ENCODE measurements at places on chromosomes 3 and 15. TPM values are rescaled to one million over a fixed set of nuclear protein-coding genes. Genes with fewer than 3 reads are reported as not detected.
A peak's percentile ranks its signal among the peaks of the same experiment; 100 is the strongest.

DNA sequence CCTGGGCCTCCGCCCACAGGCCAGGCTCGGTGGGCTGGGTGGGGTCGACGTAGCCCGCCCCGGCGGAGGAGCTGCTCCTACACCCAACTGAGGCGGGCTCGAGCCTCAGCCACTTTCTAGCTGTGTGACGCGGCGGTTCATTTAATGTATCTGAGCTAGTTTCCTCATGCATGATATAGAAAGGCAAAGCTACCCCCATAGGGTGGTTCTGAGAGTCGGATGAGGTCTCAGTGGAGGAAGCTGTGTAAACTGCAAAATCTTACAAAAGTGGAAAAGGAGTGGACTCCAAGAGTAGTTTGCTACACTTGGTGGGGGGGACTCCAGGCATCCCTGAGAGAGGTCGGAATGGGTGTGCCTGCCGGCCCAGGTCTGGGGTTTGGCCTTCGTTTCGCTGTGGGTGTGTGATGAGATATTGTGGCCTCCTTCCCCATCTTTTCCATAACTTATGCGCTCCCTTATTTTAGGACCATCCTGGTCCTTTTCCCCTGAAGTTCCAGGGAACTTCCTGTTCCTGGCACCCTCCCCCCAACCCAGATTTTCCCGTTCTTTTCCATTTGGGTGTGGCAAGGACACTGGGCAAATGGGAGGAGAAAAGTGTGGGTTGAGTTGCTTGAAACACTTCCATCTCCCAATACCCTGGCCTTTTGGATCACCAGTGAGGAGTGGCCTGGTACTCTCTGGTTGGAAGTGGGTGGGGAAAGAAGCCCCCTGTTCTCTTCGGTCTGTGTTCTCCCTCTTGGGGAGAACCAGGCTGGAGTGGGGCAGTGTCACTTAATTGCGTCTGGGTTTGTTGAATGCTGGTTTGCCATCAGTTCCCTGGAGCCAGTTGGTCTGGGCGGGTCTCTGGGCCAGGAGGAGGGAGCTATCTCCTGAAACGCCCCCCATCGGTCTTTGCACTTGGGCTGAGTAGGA lies 1.1 kb downstream of the PDIA5 start:
- DNase-seq: no peak
- no peaks in the 10 kb centered on the region for H3K36me3 ChIP-seq
- peak overlapping the region; percentile 84 for H3K27ac ChIP-seq
- peak overlapping the region; percentile 84 for H3K4me3 ChIP-seq
- peaks cover 20% of the 10 kb centered on the region for H3K4me1 ChIP-seq

GRCh38 chr3:187101184-187102072 lies 37.9 kb downstream of the RPL39L start:
- no peaks in the 10 kb centered on the region for H3K27me3 ChIP-seq
- DNase-seq: peak; percentile 90
- no peaks in the 10 kb centered on the region for H3K36me3 ChIP-seq
- no peaks in the 10 kb centered on the region for H3K4me1 ChIP-seq

ARGFX gene
- total RNA-seq: not detected

DNA sequence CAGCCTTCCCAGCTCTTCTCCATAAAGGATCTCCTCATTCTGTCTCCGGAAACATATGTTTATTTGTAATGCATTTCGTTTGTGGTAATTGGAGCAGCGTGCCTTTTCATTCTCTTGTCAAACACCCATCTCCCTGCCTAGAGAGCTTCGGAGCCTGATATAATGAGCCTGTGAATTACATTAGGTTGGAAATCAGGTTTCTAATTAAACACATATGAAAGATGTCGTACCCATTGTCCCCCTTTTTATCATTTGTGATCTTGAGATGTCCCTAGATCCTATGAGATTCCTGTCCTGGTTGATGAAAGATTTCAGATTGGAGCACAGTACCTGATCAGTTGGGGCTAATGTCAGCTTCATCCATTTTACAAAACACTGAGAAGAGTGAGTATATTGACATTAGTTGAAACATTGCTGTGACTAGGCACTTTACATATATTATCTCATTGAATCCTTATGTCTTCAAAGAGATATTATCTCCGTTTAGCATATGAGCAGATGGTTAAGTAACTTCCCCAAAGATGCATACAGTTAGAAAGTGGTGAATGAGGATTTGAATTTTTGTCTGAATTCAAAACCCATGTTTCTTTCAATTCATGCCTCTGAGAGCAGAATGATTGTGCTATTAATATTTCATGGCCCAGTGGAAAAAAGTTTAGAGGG lies 23.1 kb downstream of the SYN2 start:
- DNase-seq: no peak
- no peak overlapping the region for H3K4me3 ChIP-seq
- H3K4me1 ChIP-seq: no peaks in the 10 kb centered on the region
- H3K36me3 ChIP-seq: no peaks in the 10 kb centered on the region
- H3K27me3 ChIP-seq: peaks cover 5% of the 10 kb centered on the region

- H3K36me3 ChIP-seq: peaks cover 59% of the 10 kb centered on the region
- H3K27me3 ChIP-seq: no peaks in the 10 kb centered on the region
- DNase-seq: no peak
- H3K27ac ChIP-seq: no peak overlapping the region
Measured at GRCh38 chr3:123629747-123630047, 44.8 kb upstream of the HACD2 start.

CHL1 gene
- 11.3 TPM for total RNA-seq

COLQ gene
- 2.9 TPM for total RNA-seq

- H3K4me1 ChIP-seq: no peaks in the 10 kb centered on the region
- H3K27me3 ChIP-seq: no peaks in the 10 kb centered on the region
- H3K27ac ChIP-seq: no peak overlapping the region
Measured at GRCh38 chr3:180306691-180307090, 270.0 kb upstream of the PEX5L start.

DNA sequence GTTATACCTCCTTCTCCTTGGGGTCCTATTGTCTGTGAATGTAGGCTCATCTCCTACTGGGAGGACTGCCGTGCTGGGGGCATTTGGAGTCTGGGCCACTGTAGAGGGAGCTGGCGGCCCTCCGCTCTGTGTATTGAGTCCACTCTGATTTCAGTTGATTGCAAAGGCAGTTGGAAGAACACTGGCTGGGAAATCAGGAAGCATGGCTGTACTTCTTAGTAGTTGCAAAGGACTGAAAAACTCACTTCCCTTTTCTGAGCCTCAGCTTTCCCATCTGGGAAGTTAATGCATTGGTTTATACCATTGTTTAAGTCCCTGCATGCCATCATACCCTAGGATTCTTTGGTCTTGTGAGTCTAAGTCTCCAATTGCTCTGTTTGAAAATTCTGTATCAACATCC lies 46.7 kb downstream of the TMED3 start:
- DNase-seq: no peak
- H3K27me3 ChIP-seq: no peaks in the 10 kb centered on the region
- no peaks in the 10 kb centered on the region for H3K4me1 ChIP-seq
- no peak overlapping the region for H3K27ac ChIP-seq

DNA sequence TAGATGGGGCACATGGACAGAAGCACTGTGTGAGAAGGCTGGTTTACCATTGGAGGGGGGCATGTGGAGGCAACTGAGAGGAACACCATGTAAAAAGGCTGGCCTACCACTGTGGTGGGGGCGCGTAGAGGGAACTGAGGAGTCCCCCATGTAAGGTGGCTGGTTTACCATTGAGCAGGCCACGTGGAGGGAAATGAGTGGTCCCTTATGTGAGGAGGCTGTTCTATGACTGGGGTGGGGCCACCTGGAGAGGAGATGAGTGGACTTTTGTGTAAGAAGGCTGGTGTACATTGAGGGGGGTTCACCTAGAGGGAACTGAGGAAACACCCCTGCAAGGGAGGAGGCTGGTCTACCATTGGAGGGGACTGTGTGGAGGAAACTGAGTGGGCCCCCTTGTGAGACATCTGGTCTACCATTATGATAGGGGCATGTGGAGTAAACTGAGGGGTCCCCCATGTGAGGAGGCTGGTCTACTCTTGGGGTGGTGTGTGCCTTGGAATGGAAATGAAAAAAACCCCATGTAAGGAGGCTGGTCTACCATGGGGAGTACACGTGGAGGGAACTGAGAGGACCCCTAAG lies 156.9 kb downstream of the FBLN2 start:
- H3K36me3 ChIP-seq: no peaks in the 10 kb centered on the region
- DNase-seq: no peak
- no peak overlapping the region for H3K4me3 ChIP-seq
- no peak overlapping the region for H3K27ac ChIP-seq
- H3K27me3 ChIP-seq: no peaks in the 10 kb centered on the region

DNA sequence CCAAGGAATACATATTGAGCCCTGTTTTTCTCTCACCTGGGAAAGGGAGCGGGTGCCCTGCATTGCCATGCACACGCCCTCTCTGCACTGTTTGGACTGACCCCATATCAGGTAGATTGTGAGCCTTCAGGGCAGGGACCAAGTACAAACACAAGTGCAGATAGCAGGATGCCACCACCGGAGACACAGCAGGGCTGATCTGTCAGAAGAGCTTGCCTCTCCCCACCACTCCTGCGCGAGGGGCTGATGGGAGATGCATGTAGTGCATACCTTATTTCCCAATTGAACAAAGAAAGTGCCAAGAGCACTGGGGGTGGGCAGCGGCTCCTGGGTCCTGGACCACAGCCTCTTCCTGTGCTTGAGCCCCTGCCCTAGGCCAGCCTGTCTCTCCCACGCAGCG lies 9.0 kb upstream of the SLCO2A1 start:
- no peaks in the 10 kb centered on the region for H3K27me3 ChIP-seq
- no peak overlapping the region for H3K27ac ChIP-seq
- H3K4me3 ChIP-seq: no peak overlapping the region
- H3K4me1 ChIP-seq: peaks cover 7% of the 10 kb centered on the region

GRCh38 chr3:172905451-172905850 lies 154.9 kb downstream of the ECT2 start:
- H3K27ac ChIP-seq: no peak overlapping the region
- DNase-seq: no peak
- no peaks in the 10 kb centered on the region for H3K36me3 ChIP-seq

DNA sequence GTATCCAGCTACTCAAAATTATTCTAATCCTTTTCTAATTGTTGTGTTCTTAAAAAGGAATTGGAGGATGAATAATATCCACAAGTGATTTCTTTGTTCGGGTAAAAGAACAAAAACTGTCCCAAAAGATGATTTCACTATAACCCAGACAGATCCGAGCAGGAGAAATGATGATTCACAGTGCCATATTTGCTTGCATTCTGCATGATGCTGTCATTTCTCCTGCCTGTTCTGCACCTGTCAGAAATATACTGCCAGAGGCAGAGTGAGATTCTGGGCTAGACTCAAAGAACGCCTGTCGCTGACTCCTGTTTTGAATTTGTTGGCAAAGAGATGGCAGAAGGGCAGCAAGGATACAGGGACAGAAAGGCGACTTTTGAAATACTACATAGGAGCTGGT lies 34.7 kb upstream of the SLC24A5 start:
- no peaks in the 10 kb centered on the region for H3K27me3 ChIP-seq
- H3K36me3 ChIP-seq: no peaks in the 10 kb centered on the region
- DNase-seq: no peak
- H3K4me1 ChIP-seq: peaks cover 31% of the 10 kb centered on the region

DNA sequence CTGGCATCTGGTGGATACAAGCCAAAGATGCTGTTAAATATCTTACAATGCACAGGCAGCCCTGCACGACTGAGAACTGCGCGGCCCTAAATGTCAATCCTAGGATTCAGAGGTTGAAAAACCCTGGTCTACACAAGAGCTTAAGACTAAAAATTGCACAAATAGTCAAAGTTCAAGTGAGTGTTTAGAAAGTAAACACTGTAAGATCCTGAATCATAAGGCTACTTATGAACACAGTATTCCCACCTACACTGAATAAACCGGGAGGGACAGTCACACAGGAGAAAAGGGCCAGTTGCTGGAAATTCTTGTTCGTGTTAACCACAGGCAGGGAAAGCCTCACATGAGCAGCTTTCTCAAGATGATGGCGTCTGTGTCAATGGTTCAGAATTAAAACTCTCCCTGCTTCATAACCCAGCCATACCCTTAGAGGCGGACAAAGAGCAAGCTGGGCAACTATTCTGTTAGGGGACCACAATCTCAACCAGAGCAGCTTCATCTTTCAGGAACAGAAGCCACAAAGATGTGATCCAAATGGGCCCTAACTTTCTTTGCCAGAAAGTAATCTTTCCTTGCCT lies 37.7 kb downstream of the LRIG1 start:
- H3K36me3 ChIP-seq: no peaks in the 10 kb centered on the region
- H3K4me1 ChIP-seq: peaks cover 2% of the 10 kb centered on the region
- H3K27me3 ChIP-seq: no peaks in the 10 kb centered on the region
- no peak overlapping the region for H3K4me3 ChIP-seq

BMF gene
- 11.5 TPM for total RNA-seq

CSTA gene
- 16.9 TPM for total RNA-seq

DNA sequence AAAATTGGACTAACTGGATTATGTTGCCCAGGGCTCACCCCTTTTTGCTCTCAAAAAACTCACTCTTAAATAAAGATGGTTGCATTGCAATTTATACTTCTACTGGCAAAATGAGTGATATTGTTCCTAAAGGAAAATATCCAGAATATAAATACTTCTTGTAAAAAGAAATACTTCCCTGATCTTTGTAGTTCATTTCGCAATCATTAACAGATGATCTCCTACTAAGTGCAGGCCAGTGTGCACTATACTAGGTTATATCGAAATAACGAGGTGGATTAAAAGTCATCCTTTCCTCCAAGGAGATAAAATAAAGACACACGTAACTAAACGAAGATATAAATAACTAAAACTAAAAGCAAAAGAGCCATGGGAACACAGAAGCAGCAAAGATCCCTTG lies 63.0 kb downstream of the MEX3B start:
- H3K4me1 ChIP-seq: no peaks in the 10 kb centered on the region
- H3K27ac ChIP-seq: no peak overlapping the region
- no peak for DNase-seq
- H3K36me3 ChIP-seq: no peaks in the 10 kb centered on the region

DNA sequence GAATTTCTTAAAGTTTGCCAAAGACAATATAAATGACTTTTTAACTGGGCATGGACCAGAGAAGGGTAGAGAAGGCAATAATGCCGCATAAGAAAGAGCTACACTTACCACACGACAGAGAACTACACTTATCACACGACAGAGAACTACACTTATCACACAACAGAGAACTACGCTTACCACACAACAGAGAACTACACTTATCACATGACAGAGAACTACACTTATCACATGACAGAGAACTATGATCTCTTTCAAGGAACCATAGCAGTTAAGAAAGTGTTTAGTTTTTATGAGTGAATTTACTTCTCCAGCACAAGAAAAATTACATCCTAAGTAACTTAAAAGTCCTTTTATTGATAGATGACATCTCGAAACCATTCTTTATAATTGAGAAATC lies 32.0 kb downstream of the DCUN1D1 start:
- DNase-seq: no peak
- H3K4me3 ChIP-seq: no peak overlapping the region

DNA sequence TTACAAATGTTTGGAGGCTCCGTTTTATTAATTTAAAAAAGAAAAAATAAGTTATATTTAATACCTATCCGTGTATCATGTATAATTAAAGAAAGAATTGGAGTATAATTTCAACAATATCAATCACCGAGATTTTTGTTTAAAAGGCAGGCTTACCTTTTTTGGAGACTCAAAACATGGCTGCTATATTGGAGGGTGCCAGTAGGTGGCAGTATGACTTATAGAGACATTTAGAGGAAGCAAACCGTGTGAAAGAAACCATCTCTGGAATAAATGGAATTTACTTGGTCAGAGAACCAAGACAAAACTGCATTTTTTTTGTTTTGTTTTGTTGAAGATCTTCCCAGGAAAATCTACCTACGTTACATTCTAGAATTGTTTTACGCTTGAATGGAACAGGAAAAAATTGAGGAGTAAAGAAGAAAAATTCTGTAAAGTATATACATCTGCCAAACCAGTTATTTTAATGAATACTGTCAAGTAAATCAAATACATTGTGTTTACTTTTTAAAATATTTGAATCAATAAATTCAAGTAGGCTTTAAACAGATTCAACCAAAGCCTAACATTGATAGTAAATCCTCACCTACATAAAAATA lies 802.6 kb upstream of the ALCAM start:
- no peak overlapping the region for H3K4me3 ChIP-seq
- H3K36me3 ChIP-seq: no peaks in the 10 kb centered on the region
- no peaks in the 10 kb centered on the region for H3K27me3 ChIP-seq
- no peaks in the 10 kb centered on the region for H3K4me1 ChIP-seq
- no peak overlapping the region for H3K27ac ChIP-seq
